Right renal pelvis (tissue), 4 donors: ENCODE measurements at places on chromosomes 6 and 20. TPM values are rescaled to one million over a fixed set of nuclear protein-coding genes. Genes with fewer than 3 reads are reported as not detected.

DNA sequence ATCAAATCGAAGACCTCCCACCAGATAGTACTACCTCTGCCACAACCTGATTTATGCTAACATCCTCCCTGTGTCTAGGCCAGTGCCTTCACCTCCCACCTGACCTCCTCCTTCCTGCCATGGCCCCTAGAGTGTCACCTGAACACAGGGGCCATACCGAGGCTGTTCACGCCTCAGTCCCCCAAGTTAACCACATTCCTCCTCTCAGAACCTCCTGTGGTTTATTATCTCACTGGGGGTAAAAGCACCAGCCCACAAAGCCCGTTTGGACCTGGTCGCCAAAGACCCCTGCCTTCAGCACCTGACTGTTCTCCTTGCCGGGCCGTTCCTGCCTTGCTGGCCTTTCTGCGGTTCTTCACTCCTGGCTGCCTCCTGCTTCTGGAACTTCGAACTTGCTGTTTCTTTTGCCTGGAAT lies 13.7 kb downstream of the MAS1 start:
- DNase-seq = no peak

- no peak for DNase-seq
These were observed 94.9 kb upstream of the MTHFD1L start for GRCh38 chr6:150770637-150771036.

DNA sequence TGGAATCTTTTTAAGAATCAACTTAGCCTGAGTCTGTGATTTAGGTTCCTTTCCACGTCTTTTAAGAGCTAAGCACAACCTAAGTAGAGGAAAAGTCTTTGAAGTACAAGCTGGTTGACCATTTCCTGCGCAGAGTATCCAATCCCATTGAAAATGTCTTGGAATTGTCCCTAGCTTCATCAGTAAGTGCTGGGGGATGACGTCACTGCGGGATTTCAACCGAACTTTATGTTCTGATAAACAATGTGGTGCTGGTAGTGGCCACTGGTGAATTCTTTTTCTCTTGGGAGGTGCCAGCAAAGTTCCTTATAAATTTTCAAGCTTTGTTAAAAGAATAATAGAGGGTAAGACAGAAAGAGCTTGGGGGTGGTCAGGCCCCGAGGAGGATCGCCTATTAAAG lies 69.2 kb downstream of the PDE7B start:
- DNase-seq = no peak

TRAPPC3L gene
- polyA plus RNA-seq = 0.39 TPM

- DNase-seq = no peak
These were observed 5.5 kb downstream of the ELMO2 start for GRCh38 chr20:46400828-46401477.

PNLDC1 gene
- 0.46 TPM for polyA plus RNA-seq

DNA sequence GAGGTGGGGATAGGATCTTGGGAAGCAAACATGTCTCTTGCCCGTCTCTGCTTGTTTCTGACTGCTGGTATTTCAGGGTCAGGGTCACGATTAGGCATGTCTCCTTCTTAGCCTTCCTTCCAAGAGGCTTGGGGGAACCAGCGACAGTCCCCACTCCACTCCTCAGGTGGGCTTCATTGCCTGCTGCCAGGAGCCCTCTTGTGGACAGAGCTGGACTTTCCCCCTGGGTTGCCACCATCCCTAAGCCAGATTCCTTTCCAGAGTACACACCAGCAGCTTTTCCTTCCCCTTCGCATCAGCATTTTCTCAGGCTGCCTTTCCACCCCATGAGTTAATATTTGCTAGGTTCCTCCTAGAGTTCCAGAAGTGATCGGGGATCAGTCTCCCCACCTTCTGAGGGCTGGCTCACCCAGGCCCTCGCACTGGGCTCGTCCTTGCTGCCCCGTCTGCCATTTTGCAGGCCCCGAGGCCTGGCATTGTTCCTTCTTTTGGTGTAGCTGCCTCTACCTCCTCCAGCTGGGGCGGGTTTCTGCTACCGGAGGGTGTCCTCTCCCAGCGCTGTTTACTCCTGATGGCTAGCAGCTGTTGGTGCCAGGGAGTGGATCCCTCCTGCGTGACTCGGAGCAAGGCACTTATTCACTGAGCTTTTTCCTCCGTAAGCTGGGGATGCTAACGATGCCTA lies 8.8 kb upstream of the C20orf144 start:
- no peak for DNase-seq
